Nephron progenitor cell (in vitro differentiated cells): ENCODE measurements at places on chromosomes 7 and 10.

- DNase-seq, result no peak
These were observed 20.0 kb downstream of the KCNH2 start for GRCh38 chr7:150958062-150958552.

- DNase-seq, result no peak
These were observed 19.6 kb upstream of the CTTNBP2 start for GRCh38 chr7:117892821-117893220.

DNA sequence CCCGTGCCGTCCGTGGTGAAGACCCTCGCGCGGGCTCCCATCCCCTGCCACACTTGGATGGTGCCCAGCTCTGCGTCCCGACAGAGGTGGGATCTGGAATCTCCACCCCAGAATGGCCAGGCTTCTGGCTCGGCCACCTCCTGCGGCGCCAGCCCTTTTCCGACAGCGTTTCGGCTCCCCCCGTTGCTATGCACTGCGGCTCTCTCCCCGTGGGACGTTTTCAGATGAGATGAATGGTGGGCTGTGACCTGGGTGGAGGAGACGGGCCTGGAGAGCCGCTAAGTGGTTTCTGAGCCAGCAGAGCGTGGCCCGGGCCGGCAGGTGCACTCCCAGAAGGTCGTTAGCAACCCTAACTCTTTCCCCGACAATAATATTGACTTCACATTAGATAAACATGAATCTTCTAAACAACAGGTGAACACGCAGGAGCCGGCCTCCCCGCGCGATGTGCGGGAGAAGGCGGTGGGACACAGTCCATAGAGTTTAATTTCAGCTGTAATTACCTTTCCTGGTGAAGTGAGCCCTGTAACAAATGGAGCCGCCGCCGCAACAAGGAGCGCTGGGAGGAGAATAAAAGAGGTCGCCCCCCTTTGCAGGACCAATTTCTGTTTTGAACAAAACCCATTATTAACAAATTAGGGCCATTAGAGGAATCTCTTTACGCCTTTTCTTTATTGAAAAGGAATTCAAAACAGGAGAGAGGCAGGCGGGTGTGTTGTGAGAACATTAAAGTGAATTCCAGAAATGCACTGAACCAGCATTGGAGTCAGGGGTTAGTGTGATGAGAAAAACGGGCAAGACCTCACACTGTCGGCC, 294.3 kb upstream of the PFKP start:
- peak; percentile 36 for DNase-seq

DNA sequence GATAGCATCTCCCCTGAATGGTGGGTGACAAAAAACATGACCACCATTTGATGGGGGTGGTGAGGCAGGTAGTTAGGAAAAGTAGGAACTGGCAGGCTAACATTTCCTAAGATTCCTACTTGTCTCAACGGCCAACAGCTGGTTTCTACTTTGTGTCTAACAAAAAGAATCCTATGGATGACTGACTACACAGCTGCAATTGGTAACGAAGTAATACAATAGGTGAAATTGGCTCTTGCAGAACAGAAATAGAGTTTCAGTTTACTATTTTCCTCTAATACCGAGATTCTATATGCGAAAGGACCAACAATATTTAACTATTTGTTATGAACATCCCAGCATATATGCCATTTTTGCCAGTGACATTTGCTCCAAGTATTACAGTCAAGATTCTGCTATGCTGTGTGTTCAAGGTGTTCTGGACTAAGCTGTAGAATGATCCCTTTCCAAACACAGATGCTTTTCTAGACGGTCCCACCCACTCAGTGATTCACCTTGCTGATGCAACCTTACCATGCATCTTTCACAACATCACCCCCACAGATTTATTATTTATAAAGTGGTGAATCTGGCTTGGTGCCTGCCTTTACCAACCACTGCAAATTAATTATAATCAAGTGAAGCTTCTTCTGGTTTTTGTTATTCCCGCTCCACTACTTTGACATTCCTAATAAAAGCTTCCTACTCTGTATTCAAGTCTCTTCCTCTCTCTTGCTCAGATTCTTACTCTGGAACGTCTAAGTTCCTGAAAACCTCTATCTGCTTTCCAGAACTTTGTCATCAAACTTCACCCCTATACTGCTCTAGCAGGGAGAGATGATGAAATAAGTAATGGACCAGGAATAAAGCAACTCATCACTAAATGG, 16.8 kb downstream of the BBIP1 start:
- DNase-seq, result no peak

DNA sequence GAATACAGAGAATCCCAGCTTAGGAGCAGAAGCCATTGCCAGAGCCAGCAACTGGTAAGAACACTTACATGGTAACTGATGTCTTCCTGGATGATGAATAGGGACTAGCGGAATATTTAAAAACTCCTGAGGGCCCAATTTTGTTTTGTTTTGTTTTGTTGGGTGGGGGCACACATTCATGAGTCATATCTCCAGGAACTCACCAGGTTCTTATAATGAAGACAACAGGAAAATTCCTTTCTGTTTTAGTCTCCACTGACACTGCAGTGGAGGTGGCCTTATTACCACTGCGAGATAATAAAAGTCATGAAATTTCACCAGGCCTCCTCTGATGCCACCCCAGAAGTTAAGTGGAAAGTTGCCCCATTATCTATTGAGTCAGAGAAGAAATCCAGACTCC, 6.6 kb upstream of the CUZD1 start:
- no peak for DNase-seq

- no peak for DNase-seq
These were observed 16.1 kb downstream of the DRGX start for GRCh38 chr10:49379596-49380410.

- no peak for DNase-seq
These were observed 41.6 kb downstream of the HBP1 start for GRCh38 chr7:107210400-107210799.

DNA sequence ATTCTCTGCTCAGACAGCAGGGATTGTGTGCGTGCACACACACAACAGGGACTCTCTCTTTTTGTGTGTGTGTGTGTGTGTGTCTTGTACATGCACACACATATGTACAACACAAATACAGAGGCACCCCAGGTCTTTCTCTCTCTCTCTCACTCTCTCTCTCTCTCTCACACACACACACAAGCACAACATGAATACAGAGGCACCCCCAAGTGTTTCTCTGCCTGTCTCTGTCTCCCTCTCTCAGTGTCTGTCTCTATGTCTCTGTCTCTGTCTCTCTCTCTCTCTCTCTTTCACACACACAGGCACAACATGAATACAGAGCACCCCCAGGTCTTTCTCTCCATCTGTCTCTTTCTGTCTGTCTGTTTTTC, 746 bp downstream of the NPFFR1 start:
- no peak for DNase-seq

DNA sequence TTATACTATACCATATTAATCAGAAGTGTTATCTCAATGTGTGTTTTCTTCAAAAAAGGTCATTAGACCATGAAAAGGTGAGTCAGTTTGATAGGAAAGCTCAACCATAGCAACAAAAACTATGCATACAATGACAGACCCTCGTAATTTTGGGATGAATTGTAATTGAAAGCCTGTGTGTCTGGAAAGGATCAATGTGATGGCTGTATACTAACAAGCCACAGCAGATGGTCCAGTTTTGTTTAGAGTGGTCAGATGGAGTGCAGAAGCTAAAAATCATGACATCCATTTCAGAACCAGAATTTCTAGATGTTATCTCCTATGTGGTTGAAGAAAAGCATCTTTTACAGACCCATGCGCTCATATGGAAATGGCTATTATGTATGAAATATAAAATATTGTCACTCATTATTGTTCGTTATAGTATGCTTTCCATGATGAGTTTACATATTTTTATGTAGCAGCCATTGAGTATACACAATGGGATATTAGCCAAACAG, 88.3 kb upstream of the CNTNAP2 start:
- DNase-seq, result no peak

DNA sequence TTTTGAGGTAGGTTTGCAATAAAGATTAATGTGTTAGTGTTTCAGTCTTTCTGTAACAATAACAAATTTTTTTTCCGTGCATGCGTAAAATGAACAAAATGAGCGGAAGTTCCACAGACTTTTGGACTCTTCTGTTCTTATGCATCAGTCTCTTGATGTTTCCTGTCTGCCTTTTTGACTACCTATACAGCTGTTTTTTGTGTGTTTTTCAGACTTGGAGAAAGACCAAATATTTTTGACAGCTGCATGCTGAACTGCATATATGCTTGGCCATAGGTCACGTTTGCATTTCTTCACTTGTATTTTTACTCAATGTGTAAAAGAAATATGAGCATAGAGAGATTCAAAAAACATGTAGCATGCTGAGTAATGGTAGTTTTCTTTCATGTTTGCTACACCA, 119.3 kb downstream of the BBS9 start:
- no peak for DNase-seq

DNA sequence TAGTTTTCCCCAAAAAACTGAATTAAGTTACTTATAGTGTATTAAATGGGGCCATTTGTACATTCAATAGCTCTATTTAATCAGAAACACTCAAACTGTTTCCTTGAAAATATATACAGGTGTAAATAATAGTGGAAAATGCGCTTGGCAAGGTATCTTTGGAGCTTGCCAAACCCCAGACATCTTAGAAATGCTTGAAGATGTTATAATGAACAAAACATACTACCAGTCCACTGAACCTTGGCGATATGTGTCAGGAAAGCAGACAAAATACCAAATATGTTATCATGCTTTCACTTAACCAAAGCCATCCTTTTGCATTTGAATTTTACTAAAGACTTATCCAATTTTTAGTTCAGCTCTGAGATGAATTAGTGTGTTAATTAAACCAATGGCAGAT, 352.7 kb upstream of the SEMA3A start:
- no peak for DNase-seq

GRCh38 chr10:75245354-75246250, 9.8 kb upstream of the COMTD1 start:
- DNase-seq, result no peak

DNA sequence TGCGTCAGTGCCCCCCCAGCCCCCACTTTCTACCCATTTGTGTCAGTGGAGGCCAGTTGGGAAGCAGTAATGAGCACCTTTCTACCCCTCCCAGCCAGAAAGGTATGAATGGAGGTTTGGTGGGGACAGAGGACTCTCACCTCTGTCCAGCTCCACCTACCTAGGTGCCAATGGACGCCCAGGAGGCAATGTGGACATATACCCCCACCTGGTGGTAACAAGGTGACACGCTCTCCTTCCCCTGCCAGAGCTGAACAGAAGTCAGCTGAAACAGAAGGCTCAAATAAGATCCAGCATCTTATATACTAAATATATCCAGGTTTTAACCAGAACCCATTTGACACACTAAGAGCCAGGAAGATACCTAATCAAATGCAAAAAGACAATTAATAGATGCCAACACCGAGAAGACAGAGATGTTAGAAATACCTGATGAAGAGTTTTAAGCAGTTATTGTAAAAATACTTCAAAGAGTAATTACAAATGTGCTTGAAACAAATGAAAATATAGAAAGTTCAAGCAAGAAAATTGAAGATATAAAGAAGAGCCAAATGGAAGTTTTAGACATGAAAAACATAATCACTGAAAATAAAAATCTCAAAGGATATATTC, 18.4 kb upstream of the SORCS3 start:
- peak; percentile 45 for DNase-seq

GRCh38 chr7:85224171-85224570, 37.3 kb upstream of the SEMA3D start:
- DNase-seq, result no peak
